ENCODE measurements at places on chromosomes 16 and 17.
A peak's percentile ranks its signal among the peaks of the same experiment; 100 is the strongest.

DNA sequence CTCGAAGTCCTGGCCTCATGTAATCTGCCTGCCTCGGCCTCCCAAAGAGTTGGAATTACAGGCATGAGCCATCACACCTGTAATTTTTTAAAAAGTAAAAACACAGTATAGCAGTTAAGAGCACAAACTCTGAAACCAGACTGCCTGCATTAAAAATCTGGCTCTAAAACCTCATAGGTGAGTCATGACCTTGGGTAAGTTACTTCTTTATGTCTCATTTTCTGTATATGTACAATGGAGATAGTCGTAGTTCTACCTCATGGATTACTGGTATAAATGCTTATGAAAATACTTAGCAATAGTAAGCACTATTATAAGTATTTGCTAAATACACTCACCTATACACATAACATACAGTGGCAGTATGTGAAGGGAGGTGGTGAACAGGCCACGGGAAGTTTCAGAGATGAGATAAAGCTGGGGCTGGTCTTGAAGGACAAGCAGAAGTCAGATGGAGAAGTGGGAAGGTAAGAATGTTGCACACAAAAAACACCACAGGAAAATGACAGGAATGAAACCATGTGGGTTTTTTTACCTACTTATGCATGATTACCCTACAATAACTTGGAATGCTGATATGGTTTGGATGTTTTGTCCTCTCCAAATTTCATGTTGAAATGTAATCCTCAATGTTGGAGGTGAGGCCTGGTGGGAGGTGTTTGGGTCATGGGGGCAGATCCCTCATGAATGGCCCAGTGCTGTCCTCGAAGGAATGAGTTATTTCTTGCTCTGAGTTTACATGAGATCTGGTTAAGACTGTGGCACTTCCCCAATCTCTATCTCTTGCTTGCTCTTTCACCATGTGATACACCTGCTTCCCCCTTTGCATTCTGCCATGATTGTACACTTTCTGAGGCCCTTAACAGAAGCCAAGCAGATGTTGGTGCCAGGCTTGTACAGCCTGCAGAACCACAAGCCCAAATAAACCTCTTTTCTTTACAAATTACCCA is 33.9 kb downstream of the ZNF652 start:
- DNase-seq = no peak

DNA sequence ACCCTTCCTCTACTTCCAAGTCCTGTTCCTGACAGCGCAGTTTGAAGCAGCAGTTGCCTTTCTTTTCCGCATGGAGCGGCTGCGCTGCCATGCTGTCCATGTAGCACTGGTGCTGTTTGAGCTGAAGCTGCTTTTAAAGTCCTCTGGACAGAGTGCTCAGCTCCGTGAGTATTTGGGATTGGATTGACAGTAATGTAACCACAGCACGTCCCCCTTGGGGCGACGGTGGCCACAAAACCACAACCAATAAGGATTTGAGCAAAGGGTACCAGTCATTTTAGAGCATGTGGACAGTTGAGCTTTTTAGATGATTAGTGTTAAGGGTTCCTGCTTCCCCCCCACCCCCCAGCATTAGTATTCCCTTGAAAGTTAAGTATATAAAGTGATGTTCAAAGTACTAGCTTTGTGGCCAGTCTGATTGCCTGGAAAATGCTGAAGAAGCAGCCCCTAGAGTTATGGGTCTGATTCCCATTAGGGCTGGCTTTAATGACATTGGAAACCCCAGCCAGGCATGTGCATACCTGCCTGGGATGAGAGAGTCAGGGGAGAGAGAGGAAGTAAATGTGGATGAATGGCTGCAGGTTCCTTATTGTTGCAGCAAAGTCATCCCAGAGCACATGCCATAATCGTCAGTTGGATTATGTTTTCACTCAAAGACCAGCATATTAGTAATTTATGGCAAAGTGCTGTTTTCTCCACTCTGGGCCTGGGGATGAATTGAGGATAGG is 31.6 kb upstream of the SLC12A3 start:
- DNase-seq = peak; percentile 68

DNA sequence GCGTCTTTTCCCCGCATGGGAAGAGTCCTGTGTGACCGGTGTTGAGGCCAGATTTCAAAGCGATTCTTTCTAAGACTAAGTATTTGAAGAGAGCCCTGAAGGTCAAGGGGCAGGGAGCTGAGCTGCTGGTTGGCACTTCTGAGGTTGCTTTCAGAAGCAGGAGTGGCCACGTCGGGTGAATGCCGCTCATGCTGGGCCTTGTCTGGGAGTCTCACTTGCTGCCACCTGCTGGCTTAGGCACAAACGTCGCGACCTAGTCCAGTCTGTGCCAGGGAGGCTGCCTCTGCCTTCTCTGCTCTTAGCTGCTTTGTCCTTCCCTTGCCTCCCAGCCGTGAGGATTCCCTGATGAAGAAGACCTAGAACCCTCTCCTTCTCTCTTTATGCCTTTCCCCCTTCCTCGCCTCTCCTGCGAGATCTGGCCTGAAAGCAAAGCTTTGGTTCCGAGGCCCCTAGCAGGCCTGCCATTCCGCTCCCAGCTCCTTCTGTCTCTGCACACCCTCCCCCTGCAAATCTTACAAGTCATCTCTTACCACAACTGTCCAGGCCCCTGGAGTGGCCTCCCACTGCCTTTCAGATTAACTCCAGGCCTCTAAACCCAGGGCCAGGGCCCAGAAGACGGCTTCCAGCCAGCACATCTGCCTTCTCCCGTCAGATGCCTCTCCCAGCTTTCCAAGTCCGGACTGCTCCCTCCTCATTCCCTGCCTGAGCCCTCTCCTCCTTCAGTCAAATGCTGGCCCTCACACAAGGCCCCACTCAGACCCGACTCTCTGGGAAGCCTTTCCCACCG is 11.4 kb downstream of the CTNS start:
- peak; percentile 56 for DNase-seq

- DNase-seq = no peak
Observed at GRCh38 chr17:49191409-49191916, 18.9 kb downstream of the GNGT2 start.

DNA sequence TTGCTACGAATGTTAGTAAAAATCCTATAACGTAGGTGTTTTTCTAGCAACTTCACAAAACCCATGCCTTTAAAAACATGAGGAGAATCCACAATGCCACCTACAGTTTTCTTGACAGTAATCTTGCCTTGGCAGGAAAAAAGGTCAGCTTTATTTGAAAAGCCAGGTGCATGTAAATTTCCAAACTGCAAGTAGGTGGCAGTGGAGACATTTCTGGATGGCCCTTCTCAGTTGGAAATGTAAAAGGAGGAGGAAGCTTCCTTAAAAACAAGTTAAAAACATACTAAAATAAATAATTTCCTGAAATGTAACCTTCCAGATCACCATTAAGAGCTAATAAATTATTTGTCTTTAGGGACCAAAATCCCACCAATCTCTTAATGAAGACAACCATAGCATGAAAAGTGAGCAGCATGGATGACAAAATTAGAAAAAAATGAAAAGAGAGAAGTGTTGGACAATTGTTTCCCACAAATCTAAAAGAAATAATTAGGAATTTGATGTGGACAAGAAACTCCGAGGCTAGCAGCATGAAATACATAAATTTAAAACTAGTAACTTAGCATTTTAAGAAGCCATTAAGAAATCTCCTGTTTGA is 152.2 kb downstream of the SNX11 start:
- no peak for DNase-seq

- DNase-seq = no peak
Observed at GRCh38 chr17:149897-150584, 12.7 kb downstream of the SCGB1C2 start.

GRCh38 chr17:80422981-80423380 is 8.0 kb downstream of the ENDOV start:
- DNase-seq = no peak

DNA sequence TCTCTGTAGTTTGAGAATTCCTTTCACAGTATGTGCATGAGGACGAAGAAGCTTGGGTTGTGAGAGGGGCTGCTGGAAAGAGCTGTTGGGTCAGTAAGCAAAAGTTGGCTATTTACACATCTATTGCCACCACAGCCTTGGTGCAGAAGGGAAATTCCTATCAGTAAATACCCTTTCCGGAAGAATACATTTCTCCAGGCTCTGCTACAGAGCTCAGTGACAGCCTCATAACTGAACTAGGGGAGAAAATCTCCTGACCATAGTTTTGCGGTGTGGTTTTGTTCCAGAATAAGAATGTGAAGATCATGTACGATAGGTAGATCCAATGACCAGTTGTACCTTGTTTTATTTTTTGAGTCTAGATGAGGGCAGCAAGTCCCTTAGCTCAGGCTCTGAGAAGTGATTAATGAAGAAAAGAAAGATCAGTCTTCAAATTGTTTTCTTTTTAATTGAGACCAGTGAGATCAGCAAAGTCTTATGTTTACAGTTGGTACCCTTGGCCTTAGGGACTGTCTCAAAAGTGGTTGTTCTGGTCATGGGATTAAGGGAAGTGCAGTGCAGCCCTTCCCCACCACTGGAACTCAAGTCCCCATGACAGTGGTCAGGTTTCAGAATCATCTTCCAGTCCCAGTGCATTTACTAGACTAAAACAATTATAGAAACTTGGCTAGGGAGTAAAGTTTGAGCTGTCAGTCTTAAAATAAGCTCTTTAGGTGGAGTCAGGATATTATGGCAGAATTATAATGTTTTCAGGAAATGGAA is 123.5 kb downstream of the PHKB start:
- DNase-seq = no peak

DNA sequence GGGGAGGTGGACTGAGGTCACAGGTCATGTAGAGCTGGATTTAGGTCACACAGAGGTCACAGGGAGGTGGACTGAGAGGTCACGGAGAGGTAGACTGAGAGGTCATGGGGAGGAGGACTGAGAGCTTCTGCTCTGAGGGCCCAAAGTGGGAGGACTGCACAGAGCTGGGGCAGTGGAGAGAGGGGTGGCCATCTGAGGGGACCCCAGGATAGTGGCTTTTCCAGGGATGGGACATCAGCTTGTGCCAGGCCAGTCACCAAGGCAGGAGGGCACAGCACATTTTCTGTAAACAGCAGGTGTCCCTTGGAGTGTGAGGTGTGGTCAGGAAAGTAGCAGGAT is 26.1 kb upstream of the JPT2 start:
- DNase-seq = no peak

DNA sequence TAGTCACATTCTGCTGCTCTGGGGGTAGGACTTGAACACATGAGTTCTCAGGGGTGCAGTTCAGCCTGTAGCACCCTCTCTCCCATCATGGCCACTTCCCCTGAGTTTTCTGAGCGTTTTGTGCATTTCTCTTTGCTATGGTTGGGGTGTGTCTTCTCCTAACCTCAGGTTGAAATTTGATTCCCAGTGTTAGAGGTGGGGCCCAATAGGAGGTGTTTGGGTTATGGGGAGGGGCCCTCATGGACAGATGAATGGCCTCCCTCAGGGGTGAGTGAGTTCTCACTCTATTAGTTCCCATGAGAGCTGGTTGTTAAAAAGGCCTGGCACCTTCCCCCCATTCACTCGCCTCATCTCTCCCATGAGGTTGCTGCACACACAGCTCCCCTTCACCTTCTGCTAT is 101.1 kb downstream of the FOXL1 start:
- DNase-seq = peak; percentile 17

- no peak for DNase-seq
Observed at GRCh38 chr16:78446992-78447563, 347.6 kb downstream of the WWOX start.

GRCh38 chr16:19458722-19459379 is 41.2 kb downstream of the TMC5 start:
- DNase-seq = no peak

- DNase-seq = no peak
Observed at GRCh38 chr17:29049541-29050145, 6.7 kb downstream of the PIPOX start.

GRCh38 chr17:6046431-6046830 is 23.7 kb upstream of the WSCD1 start:
- DNase-seq = no peak

All from fibroblast of skin of back (primary cell).